ENCODE measurements at places on chromosomes 2 and 18.

GRCh38 chr2:2892378-2892777 lies 485.2 kb downstream of the EIPR1 start:
- DNase-seq, result no peak

- DNase-seq, result no peak
These were observed 619 bp upstream of the FAM168B start for GRCh38 chr2:131093696-131094462.

- no peak for DNase-seq
These were observed 10.6 kb downstream of the CFAP210 start for GRCh38 chr2:169683425-169684134.

- no peak for DNase-seq
These were observed 120.1 kb downstream of the MMADHC start for GRCh38 chr2:149467436-149467835.

GRCh38 chr2:83115606-83116005 lies 1343.5 kb downstream of the SUCLG1 start:
- DNase-seq, result no peak

DNA sequence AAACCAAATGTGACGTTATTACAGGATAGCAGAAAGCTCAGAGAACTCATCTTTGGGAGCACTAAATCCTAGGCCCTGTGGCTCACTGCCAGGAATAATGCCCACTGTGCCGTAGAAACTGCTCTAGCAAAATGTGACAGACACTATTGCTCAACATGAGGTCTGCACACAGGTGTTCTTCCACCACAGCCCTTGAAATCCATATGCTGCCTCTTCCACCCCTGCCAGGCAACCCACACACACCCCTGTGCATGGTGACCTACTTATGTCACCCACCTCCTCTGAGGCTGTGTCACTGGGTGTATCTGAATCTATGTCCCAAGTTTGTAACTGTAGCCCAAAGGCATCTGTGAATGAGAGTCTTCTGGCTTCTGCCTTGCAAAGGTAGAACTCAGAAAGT lies 66.1 kb upstream of the MBOAT2 start:
- no peak for DNase-seq

DNA sequence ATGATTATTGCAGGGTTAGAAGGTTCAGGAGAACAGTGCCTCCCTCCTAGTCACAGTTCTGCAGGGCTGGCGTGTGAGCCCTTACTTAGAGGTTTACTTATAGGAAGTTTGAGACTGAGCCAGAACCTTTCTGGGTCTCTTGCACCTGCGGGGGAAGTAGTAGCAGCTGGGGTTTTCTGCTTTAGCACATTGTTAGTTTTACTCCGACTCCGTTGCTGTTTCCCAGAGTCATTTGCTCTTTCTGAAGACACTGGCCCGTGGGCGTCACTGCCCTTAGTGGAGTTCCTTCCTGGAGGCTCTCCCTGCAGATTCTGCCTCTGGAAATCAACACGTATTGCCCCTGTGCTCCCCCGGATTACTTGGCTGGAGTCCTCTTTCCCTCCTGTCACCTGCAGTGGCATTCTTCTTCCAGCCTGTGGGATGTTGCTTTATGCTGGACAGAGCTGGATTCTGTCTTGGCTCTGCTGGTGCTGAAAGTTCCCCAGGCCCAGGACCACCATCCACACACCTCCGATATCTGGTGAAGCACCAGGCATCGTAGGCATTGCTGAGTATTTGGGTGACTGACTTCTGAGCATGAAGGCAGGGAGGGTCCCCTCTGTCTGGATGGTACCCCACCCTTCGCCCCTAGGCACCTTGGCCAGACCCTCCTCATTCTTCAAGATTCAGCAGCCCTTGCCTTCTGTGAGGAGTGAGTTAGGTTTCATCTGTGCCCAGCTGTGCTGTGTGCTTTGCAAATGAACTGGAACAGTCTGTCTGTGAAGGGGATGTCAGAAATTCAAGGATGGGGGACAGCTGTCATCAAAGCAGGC lies 51.7 kb downstream of the AGAP1 start:
- no peak for DNase-seq

DNA sequence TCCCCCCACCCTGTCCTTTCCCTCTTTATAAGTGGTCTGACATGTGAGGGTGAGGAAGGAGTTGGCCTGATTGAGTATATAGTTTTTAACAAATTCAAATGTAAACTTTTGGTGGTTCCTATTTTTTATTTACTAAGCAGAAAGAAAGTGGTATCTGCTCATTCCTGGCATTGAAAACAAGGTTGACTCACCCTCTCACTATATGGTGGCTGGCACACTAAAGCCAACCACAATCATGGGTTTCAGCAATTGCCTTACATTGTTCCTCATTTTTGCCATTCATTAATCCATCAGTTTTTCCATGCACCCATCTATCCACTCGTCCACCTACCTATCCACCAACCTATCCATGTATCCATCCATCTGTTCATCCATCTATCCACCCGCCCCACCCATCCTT lies 75.4 kb upstream of the IGFBP5 start:
- DNase-seq, result no peak

- DNase-seq, result no peak
These were observed 102.5 kb upstream of the SLC35G4 start for GRCh38 chr18:11506856-11507255.

DNA sequence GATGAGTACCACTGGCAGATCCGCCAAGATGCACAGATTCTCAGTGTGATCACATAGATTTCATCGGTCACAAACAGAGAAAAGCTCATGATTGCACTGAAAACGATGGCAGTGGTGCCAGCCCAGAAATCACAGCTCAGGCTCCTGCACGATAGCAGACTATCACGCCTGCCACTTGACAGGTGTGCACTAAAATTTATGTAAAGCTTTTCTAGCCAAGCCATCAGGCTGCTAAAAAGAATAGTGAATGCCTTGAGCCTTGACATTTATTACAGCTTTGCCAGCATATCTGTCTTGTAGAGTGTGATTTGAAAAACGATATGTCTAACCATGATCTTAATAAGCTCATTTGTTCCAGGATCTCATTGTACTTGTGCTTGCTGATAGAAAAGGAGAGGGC lies 409.5 kb upstream of the CWC22 start:
- DNase-seq, result no peak

GRCh38 chr2:164964700-164965099 lies 9.4 kb upstream of the SLC38A11 start:
- no peak for DNase-seq

GRCh38 chr2:15160201-15160991 lies 400.7 kb downstream of the NBAS start:
- no peak for DNase-seq

DNA sequence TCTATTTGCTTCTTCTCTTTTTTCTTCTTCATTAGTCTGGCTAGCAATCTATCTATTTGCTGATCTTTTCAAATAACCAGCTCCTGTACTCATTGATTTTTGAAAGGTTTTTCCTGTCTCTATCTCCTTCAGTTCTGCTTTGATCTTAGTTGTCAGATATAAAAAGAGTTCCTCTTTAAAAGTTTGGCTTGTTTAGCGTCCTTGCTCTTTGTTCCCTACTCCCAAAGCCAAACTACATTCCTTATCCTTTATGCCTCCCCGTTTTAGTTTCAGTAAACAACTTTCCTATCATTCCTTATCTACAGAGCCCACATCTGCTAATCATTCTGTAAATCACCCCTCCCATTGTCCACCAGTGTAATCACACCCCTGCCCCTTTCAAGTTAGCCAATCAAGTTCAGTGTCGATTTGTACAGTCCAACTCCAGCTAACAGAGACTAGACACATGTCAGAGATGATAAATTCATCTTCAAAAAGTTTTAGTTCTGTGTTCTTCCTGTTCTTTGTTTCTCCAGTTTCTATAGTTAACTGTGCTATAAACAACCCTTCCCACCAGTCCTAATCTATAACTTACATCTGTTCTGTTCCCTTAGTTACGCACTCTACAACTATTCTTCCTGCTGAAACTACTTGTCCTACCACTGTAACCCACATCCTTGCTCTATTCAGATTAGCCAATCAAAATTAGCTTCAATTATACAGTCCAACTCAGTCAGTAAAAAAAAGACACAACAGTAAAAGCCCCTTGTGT lies 44.4 kb downstream of the TFPI start:
- no peak for DNase-seq

DNA sequence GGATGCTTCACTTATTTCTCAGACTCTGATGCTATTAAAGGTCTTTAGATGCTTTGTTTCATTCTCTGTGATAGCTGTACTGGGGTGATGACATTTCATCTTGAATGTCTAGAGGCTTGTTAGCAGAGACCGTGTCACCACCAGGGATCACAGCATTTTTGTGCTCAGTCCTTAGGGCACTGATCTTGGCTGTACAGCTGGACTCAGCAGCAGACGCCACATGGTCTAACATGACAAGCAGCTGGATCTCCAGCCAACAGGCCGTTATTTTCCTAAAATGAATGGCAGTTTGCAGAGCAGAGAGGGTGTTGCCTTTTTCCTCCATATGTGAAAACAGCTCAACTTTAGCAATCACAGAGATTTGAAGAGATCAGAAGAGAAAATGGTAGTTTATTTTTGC lies 491.8 kb downstream of the CDH2 start:
- no peak for DNase-seq

GRCh38 chr2:202933958-202934357 lies 21.9 kb downstream of the CARF start:
- DNase-seq, result no peak

- DNase-seq, result no peak
These were observed 264.1 kb upstream of the THUMPD2 start for GRCh38 chr2:40043191-40043590.

DNA sequence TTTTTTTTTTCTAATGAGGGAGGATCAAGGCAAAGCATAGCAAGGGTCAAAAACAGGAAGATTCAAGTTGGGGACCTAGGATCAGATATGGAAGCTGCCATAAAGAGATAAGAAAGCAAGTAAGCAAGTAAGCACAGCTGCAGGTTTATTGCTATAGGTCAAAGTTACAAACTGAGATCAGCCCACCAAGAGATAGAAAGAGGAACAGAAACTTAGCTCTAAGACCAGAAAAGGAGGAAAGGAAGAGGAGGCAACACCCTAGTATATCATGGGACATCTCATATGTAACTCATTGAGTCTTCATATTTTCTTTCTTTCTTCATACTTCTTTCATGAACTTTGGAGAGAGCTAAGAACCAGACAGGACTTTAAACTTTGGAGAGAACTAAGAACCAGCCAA lies 295.9 kb upstream of the CRIM1 start:
- no peak for DNase-seq

DNA sequence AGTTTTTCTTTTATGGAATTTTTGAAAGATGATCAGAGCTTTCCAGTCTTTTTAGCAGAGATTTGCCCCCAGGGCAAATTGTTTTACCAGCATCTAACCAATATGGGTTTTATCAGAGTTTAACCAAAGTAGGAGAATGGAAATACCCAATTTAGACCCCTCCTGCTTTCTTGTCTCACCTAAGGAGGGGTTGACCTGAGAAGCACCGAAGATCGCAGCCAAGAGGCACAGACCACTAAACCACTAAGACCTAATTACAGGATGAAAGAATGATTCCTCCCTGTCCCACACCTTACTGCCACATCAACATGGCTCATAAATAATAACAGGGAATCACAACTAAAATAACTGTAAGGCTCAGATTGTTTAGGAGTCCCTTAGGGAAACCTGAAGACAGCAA lies 111.9 kb upstream of the EPB41L5 start:
- DNase-seq, result no peak

- no peak for DNase-seq
These were observed 42.5 kb upstream of the NFATC1 start for GRCh38 chr18:79353267-79353666.

DNA sequence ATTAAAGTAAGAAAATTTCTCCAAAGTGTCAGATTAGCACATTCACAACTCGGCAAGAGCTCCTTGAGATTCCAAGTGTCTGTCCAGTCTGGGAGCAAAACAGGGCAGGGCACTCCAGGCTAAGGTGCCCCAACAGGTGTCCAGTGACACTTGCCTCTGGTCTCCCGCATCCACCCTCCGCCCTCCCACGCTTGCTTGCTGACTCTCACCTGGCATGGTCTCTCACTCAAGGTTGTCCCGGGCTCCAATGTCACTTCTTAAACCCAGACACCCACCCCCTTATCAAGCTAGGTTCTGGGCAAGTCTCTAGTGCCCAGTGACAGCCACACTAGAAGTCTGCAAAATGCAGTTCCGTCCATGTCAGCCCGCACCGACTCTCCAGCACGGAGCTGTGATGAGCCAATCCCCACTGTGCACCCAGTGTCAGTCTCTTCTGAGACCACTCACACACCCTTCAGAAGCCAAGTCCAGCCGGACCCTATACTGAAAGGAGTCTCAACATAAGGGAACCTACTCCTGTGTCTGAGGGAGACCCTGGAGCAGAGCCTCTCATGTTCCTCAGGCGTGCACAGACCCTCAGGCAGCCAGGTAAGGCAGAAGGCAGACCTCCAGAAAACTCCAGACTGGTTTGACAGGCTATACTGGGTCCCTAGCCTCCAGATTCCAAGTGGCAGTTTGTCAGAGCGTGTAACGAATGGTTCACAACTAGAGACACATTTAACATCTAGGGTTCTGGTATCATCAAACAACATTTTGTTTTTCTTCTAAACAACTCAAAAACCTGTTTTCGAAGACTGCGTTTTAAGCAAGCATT lies 45.6 kb downstream of the HDLBP start:
- no peak for DNase-seq

GRCh38 chr2:19868224-19868623 lies 33.6 kb downstream of the TTC32 start:
- no peak for DNase-seq

DNA sequence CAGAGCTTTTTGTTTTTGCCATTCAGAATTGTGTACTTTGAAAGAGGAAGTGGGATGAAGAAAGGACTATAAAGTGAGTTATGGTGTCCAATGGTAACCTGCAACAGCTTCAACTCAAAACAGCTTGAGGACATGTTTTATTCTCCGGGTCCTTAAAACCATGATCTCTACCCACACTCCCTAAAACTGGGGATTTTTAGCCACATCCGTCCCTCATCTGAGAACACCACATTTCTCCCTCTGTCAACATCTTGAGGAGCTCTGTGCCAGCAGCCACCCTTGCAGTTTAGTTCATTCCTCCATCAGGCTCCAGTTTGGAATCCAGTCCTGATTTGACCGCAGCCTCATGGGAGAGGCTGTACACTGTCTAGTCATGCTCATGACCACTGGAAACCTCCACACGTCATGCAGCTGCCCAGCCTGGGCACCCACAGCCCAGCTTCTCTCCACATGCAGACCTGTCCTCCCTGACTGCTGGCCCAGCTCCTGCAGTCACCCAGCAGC lies 62.6 kb downstream of the C18orf63 start:
- no peak for DNase-seq

- no peak for DNase-seq
These were observed 766.8 kb upstream of the FAM98A start for GRCh38 chr2:34365932-34366331.

GRCh38 chr2:104654811-104655210 lies 199.1 kb upstream of the POU3F3 start:
- DNase-seq, result no peak

GRCh38 chr2:236209535-236209934 lies 41.3 kb upstream of the GBX2 start:
- no peak for DNase-seq

DNA sequence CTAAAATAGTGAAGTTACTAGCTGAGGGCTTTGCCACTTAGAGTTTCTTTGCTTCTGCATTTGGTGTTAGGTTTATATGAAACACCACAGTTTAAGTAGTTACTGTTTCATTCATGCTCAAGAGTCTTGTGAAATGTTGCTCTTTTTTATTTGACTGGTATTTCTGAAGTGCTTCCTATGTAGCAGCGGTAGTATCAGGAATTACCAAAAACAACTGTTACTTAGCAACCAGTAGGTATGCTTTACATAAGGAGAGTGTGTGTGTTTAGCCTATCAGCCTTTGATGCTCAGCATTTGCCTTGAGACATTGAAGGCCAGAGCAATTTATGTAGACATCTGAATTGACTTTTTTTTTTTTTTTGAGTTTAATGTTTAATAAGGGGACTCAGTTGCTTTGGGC lies 3.6 kb downstream of the DIS3L2 start:
- no peak for DNase-seq
